ENCODE measurements at places on chromosomes 11 and 22.

DNA sequence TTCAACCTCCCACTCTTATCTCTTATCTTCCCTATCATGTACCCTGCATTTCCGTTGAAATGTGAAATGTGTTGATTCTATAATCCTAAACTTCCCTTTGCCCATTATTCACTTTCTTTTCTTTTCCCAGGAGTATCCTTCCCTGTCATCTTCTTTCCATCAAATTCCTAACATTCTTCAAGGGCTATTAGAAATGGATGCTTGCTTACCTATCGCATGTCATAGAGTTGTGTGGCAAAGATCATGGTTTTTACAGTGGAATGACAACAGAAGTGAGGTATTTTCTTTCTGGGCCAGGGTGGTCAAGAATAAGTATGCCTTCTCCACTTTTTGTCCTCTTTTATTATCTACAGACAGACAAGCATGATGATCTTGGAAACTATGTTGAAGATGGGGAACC, 124.4 kb upstream of the SLC5A12 start:
- DNase-seq: no peak

GRCh38 chr11:19996571-19996970, 163.7 kb downstream of the DBX1 start:
- no peak for DNase-seq

DNA sequence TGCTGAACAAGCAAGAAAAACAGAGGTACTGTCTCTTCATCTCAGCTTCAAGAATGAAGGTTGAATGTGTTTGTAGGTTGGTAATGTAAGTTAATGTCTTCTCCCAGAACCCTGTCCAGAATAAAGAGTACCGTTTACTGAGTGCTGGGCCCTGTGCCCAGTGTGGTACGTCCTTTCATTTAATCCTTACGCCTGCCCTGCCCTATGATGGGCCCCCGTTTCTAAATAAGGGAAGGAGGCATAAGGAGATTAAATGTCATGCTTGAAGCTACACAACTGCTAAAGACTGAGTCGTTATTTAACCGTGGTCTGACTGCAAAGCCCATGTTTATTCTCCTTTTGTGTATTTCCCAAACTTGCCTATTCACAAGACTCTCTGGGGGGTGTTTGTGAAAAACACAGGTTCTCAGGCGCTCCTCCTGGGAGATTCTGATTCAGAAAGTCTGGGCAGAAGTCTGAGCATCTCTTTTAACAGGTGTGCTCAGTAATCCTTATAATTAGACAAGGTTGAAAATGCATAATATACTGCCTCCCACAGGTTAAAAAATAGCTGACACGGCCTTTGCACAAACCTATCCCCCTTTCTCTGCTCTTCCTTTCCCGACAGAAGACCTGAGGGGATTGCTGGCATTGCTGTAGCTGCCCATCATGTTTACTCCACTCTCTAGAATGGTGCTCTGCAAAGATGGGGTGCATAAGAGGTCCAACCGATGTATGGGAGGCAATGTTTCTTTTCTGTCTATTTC, 56.3 kb upstream of the ZBTB44 start:
- peak; percentile 36 for DNase-seq

DNA sequence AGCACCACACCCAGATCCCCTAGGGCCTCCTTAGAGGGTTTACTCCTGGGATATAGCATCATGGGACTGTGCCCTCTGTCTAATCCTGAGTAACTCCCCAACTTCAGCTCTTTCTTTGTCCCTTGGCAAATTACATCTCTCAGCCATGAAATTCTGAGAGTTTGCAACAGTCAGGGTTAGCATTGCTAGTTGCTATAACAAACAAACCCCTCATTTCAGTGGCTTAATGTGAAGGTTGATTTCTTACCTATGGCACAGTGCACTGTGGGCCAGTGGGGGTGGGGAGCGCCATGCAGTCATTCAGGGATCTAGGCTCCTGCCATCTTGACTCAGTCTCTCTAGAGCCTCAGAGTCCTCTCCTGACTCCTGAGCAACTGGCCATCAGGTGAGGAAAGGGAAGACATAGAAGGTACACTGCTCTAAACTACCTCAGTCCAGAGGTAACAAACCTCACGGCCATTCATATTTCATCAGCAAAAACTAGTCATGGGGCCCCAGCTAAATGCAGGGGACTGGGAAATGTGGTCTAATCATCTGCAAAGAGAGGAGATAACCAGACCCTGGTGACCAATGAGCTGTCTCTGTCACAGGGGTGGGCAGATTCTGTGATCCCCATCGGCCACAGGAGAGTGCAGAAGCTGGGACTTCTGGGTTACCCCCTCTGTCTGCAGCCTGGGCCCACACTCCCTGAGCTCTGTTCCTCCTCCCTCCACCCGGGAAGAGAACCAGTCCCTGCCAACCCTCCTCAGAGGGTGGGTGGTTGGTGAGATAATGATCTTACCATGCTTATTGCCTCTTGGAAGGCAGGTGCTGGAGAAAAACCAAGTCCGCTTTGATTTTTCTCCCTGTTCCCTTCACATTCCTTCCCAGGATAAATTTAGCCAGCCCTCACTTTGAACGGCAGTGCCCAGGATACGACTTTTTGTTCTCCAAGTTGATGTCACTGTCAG, 17.5 kb downstream of the PRG3 start:
- DNase-seq: no peak

GRCh38 chr22:45830531-45831245, 146.3 kb downstream of the WNT7B start:
- no peak for DNase-seq

GRCh38 chr22:19664406-19664805, 49.9 kb upstream of the SEPTIN5 start:
- no peak for DNase-seq

Measured in GM10248 (cell line).